ENCODE measurements at places on chromosomes 4 and X. TPM values are rescaled to one million over a fixed set of nuclear protein-coding genes. Genes with fewer than 3 reads are reported as not detected.

Gene LAMTOR3
- 25.2 TPM for total RNA-seq

Gene TDO2
- 2.0 TPM for total RNA-seq

Gene GSX2
- not detected for total RNA-seq

Gene CXCR3
- not detected for total RNA-seq

DNA sequence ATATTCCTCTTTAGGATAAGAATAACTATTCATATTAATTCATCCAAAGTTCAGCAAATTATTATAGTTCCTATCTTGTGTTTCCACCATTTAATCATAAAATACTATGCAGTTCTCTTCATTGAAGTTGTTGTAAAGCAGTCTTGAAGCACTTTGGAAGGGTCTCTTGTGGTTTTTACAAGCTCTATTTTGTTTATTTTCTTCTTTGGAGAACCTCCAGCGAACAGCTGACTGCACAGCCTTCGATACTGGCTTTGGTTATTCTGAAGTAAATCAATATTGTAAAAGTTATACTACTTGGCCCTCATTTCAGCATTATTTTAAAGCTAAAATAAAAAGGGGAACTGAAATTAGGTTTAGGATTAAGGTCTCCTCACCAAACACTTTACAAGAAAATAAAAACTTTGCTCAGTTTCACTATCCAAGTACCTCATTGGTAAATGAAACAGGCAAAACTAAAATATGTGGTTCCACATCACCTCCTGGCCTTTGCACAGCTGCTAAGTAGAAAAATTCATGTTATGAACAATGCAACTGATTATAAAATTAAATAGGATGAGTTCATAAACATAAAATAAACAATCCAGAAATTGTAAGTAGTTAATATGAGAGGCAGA, 1629.2 kb upstream of the ADGRL3 start:
- DNase-seq: no peak

DNA sequence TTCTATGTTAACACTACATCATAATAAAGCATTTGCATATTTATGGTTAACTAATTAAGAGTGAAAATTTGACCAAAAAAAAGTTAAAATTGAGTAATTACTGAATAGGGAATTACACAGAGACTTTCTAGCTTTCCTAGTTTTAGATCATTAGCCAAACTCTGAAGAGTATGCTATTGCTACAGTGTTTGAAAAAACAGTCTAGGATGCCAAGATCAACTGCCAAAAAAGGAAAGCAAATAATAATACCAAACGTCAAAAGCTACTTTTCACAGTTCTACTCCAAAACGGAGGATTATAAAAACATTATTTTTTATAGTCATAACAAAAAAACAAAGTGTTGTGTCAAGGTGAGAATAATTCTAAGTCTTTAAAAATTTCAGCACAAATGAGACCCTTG, 359.8 kb upstream of the CTSO start:
- no peak for DNase-seq

- DNase-seq: no peak
Measured at GRCh38 chr4:71608678-71609071, 175.2 kb downstream of the GC start.

Data from Caki2 (cell line).